Suppressor macrophage treated with lipopolysaccharide for 4 hours (primary cell): ENCODE measurements at places on chromosomes 12 and 14.

DNA sequence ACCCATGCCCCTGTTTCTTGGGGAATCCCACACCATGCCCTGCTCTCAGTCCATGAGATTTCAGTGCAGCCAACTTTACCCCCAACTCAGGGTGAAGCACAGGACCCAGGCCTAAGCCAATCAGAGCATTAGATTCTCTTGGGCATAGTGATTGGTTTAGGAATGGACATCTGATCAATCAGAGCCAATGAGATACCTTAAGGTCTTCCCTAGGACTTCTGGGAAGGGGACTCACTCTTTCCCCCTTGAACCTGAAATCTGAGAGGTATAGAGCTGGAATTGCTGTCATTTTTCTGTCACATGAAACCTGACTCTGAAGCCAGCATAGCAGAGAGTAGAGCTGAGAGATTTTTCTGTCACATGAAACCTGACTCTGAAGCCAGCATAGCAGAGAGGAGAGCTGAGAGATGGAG, 127.1 kb downstream of the ZFP36L1 start:
- DNase-seq = no peak

- no peak for DNase-seq
These were observed 183.4 kb upstream of the GZMB start for GRCh38 chr14:24817212-24818057.

DNA sequence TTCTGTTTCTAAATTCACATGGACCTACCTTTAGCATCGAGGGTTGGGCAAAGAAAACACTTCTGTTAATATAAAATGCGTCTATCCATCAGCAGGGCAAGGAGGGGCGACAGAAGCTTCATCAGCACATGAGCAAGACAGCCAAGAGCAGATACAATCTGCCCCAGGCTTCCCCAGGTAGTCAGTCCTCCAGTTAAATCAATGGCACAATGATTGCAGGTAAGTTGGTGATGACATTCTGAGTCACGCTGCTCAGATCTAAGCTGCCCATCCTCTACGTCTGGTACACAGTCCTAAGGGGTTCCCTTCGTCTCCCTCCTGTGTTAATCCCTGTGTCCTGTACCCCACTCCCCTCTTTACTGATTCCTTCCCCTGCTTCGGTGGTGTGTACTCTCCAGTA, 38.8 kb downstream of the MAP3K9 start:
- no peak for DNase-seq

DNA sequence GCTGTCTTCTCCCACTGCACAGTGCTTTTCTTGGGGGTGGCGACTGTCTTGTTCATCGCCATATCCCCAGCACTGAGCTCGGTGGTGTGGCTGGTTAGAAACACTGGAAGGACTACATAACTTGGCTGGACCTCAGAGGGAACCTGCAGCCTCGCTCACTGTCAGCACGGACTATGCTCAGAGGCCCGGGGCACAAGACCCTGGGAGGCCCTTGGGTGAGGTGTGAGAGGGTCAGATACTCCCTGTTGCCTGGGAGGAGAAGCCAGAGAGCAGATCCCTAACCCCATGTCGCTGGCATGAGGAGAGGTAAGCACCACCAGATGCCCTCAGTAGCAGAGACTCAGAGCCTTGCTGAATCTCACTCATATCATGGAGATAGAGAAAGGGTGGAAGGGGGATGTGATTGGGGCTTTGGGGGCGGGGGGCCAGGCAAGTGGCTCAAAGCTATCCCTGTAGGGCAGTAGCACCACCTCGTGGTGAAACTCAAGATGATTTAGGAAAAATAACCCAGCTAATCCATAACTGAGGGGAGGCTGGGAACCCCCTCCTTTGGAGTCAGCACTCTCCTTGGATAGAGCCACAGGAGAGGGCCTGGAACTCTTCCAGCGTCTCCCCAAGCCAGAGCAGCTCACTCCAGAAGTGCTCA, 18.7 kb upstream of the HDAC7 start:
- DNase-seq = peak; percentile 46

DNA sequence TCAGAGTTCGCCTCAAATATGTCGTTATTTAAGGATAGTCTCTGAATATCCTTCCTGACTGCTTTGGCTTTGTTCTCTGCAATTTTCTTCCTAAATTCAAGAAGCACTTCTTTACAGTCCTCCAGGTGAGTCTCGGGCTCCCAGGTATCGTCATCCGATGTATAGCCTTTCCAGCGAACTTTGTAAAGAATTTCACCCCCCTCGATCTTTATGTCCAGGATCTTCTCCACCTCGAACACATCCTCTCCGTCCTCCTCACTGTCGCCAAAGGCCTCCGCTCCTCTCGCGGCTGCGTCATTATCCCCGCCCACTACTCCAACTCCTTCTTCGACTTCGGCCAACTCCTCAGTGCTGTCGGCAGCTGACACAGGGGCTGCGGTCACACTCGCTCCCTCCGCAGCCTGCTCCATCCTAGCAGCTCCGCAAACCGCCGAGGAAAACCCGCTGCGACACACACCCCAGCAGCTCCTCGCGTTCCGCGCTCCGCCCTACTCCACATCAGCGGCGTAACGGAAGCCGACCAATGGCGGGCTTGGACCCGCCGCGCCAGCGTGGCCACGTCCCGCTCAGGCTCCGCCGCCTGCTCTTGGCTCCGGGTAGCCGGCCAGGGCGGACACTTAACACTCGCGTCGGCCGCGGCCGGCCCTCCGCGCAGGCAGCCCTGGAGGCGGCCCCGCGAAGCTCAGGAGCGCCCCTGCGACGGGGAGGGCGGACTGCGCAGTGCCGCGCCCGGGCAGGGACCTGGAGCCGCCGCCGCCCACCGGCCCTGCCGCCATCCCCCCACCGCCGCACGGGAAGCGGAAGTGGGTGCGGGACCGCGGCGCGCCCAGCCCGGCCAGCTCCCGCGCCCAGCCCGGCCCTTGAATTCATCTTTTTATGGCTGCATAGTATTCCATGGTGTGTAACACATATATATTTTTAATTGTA, 4.1 kb downstream of the CD163L1 start:
- DNase-seq = peak; percentile 71

- no peak for DNase-seq
These were observed 155.5 kb upstream of the KRR1 start for GRCh38 chr12:75666939-75667334.

DNA sequence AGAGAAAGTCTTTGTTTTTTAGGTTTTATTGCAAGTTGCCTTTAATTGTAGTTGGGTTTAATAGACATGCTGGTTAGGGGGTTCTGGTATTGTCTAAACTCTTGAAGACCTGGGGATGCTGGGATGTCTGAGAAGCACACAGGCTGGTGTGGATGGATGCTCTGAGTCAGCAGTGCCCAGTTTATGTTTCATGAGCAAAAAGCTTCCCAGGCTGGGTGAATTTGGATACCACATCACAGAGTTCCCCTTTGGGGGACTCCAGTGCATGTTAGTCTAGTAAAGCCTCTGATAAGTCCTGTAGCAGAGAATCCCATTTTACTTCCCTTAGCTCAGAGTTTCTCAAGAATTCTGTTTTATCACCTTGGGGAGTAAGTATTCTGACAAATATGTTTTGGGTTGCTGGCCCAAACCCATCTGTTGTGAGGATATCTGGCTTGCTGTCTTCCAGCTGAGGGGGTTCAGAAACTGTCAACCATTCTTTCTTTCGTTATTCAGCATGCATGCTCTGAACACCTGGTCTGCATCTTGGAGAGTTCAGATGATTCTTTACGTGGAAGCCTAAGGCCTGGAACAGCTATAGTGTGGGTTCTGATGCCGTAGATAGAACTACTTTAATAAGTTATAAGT, 509.1 kb downstream of the VRK1 start:
- DNase-seq = no peak

GRCh38 chr12:19402743-19403431, 36.4 kb upstream of the AEBP2 start:
- no peak for DNase-seq

GRCh38 chr12:6285532-6286306, 24.8 kb upstream of the PLEKHG6 start:
- peak; percentile 58 for DNase-seq

DNA sequence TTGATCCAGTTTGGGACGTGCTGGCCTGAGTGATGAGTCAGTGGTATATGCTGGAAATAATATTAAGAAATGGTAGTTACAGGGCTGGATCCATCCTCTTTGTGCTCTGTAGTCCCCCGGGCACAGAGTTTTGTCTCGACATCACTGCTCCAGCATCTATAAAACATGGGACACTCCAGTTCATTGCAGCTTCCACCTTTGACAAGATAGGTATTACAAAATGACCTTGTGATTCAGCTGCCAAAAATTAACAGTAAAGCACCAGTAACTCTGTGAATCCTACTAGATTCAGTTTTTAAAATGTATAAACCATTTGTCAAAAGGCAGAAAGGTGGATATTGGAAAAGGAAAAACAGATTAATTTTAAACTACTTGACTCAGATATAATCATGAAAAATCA, 14.6 kb upstream of the GNG2 start:
- DNase-seq = no peak

DNA sequence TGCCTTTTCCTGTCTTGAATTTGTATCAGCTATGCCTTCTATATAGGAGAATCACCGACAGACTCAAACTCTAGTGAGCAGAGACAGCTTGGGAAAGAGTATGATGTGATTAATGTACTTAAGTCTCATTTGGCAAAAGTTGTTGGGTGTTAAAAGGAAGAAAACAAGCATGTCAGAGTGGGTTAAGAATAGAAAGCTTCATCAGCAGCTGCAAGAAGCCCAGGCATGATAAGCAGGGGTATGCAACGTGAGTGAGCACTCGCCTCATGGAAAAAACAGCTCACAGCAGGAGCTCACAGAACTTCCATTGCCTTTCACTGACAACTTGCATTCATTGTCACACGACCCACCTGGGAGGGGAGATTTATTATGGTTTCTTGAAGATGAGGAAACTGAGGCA, 35.9 kb upstream of the WNK1 start:
- no peak for DNase-seq

GRCh38 chr14:26995301-26995700, 397.5 kb upstream of the NOVA1 start:
- no peak for DNase-seq

GRCh38 chr12:127987199-127987901, 279.6 kb upstream of the TMEM132C start:
- no peak for DNase-seq

GRCh38 chr12:67047634-67048033, 221.5 kb upstream of the CAND1 start:
- no peak for DNase-seq

- no peak for DNase-seq
These were observed 91.2 kb downstream of the RCOR1 start for GRCh38 chr14:102683399-102684297.

DNA sequence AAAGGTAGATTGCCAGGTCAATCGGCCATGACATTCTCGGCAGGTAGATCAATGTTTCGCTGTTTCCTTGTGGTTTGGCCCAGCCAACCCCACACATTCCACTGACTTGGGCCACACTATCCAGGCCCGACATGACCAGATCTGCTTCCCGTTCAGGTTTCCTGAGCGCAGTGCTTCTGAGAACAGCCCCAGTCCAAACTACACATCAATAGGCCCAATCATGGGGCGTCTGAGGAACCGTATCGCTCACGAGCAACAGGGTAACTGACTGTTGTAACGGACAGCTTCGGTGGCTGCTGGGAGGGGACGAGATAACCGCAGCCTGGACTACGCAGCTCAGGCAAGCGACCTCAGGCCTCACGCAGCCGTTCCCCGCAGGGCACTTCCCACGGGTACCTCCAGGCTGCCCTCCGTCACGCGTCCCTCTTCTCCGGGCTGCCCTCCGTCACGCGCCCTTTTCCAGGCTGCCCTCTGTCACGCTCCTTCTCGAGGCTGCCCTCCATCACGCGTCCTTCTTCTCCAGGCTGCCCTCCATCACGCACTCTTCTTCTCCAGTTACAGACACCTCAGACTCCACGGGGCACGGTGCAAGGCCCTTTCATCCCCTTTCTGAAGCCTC, 14.7 kb downstream of the ZNF605 start:
- DNase-seq = no peak

GRCh38 chr12:95959107-95959506, 16.0 kb downstream of the AMDHD1 start:
- peak; percentile 20 for DNase-seq

DNA sequence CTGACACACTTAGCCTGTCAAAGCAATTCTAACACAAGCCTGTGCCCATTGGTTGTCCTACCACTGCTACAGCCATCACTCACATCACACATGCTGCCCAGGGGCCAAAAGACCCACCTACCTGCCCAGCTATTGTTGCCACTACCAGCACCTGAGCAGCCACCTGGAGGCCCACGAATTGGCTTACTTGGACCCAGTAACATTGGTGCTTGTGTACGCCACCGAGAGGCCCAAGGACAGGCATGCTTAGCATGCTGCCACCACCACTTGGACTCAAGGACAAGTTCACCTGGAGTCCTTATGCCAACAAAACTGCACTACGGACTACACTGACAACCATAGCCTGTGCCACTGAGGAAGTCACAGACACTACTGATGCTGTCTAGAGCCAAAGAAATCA, 221.1 kb downstream of the SLC38A4 start:
- no peak for DNase-seq

DNA sequence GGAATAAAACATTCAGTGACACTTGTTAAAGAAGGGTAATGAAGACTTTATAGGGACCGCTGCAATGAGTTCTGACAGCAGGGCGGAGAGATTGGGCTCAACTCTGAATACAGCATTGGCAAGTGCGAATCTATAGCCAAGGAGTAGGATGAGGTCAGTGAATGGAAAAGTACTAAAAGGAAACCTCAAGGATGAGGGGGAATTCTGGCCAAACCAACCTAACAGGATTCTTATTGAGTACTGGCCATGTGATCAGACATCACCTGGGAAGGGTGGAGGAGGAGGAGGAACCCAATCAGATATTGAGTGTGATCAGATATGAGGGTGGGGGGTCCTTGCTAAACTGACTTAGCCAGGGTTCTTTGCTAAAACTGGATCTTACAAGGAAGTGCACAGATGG, 31.0 kb downstream of the DRAM1 start:
- DNase-seq = no peak
